ENCODE measurements at places on chromosomes 11 and 22.

GRCh38 chr11:68441466-68442230 is 18.9 kb upstream of the PPP6R3 start:
- no peak for DNase-seq

- no peak for DNase-seq
Measured at GRCh38 chr11:117186431-117186761, 7.9 kb downstream of the SIDT2 start.

DNA sequence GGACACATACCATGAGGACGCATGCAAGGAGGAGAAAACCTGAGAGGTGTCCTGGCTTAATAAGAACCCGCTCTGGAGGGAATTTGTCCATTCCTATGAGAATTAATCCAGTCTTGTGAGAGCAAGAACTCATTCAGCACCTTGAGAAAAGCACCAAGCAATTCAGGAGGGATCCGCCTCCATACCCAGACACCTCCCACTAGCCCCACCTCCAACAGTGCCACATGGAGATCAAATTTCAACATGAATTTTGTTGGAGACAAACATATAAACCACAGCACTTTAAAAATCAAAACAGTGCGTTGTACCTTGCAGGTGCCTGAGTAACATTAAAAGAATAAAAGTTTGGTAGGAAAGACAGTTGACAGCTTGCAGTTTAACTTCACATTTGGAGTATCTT is 11.4 kb downstream of the UBE4A start:
- no peak for DNase-seq

- no peak for DNase-seq
Measured at GRCh38 chr11:1555713-1556153, 16.3 kb downstream of the DUSP8 start.

GRCh38 chr22:47218671-47219070 is 456.2 kb downstream of the TBC1D22A start:
- DNase-seq = no peak

DNA sequence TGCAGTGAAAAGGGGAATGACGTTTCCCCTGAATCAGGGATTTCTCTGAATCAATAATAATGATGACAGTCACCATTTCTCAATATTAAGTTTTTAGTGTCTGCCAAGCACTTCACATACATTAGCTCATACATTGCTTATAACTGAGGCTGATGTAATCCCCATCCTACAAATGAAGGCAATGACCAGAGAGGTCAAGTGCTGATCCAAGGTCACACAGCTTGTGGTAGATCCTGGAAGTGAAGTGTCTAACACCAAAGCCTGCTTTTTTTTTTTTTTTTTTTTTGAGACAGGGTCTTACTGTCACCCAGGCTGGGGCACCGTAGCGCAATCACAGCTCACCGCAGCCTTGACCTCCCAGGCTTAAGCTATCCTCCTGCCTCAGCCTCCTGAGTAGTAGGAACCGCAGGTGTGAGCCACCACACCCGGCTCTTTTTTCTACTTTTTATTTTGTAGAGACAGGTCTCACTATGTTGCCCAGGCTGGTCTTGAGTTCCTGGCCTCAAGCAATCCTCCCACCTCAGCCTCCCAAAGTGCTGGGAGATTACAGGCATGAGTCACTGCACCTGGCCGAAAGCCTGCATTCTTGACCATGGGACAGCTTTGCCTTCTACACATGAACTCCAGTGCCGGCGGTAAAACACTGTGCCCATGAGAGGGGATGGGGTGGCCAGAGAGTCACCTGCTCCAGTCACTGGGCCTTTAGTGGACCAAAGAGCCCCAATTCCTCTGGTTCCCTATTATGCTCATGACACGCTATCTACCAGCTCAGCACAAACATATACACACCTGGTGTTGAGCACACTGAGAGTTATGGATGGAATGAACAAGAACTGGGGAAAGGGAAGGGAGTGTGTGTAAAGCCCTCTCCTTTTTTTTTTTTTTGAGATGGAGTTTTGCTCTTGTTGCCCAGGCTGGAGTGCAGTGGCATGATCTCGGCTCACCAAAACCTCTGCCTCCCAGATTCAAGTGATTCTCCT is 17.4 kb downstream of the ARHGAP1 start:
- no peak for DNase-seq

GRCh38 chr22:44049486-44050231 is 25.6 kb downstream of the PARVB start:
- no peak for DNase-seq

GRCh38 chr11:13999704-14000103 is 37.2 kb downstream of the SPON1 start:
- DNase-seq = no peak

GRCh38 chr11:71379701-71380100 is 68.5 kb downstream of the DHCR7 start:
- DNase-seq = no peak

GRCh38 chr11:132840660-132841059 is 691.6 kb downstream of the OPCML start:
- no peak for DNase-seq

- DNase-seq = no peak
Measured at GRCh38 chr22:36136988-36137387, 23.6 kb downstream of the APOL3 start.

DNA sequence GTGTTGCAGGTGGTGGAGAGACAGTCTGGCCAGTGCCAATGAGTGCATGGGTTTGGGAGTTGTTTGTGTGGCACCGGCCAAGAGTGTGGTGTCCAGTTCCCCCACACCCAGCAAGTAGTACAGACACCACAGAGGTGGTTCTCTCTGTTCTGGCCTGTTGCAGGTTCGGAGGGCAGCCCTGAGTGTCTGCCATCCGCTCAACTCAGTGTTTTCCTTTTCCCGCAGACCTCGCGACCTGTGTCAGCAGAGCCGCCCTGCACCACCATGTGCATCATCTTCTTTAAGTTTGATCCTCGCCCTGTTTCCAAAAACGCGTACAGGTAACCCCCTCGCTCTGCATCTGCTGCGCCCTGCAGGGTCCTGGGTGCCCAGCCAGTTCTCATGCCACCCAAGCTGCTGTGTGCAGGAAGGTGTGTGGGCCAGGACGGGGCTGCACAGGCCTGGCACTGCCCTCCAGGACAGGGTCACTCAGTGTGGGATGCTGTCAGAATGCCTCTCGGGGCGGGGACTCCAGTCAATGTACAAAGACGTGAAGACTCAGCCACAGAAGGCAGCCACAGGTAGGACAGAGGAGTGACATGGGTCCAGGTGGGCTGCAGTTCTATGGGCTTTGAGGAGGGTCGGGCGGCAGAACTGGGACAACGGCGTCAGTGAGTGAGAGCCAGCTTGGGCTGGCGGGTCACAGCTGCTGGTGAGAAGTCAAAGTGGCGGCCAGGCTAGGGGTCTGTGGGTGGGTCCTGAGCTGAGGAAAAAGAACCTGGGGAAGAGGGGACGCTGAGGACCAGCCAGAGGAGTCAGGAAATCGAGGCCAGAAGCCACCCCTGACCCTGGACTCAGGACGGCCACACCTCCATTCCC is 15.9 kb downstream of the TANGO2 start:
- no peak for DNase-seq

- DNase-seq = no peak
Measured at GRCh38 chr11:73812234-73812633, 24.6 kb downstream of the MRPL48 start.

- no peak for DNase-seq
Measured at GRCh38 chr22:48055827-48056226, 1293.4 kb downstream of the TBC1D22A start.

DNA sequence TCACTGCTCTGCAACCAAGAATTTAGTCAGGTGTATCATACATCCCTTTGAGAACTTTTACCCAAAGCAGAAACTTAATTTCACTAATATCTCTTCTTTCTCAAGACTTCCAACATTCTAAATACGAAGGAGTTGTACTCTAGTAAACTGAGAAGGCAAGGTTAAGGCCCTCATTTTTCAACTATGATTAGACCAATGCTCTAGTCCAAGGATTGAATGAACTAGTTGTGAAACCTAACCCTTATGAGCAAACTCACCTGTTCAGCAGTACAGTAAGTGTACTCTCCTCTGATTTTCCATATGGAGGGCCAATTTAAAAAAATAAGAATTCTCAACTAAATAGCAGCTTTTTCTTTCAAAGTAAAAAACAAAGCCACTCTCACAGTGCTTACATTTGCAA is 180.0 kb upstream of the C11orf58 start:
- DNase-seq = no peak

DNA sequence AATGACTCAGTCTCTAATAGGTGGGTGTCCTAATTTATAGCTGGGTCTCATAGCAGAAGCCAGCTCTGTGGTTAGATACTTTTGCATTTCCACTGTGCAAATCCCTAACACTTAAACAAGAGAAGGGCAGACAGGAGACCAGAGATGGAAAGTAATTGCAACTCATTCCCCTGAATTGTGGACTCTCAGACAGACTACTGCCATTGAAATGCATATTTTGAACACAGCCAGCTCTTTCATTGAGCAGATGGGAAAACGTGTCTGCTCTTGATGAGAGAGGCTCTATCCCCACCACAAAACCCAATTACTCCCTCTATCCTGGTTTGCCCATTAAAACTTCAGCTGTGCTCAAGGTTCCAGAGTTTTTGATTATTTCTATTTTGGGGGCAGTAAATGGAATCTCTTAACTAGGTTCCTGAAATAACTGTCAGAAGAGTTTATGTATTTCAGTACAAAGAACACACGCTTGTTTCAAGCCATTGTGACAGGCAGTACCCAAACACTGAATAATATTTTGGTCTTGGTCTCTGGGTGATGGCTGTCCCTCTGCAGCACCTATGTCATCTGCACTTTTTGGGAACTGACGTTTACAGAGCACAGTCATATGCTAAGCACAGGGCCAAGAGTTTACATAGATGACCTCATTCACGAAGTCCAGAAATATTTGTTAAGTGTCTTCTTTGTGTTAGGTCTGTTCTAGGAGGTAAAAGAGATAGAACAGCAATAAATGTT is 41.7 kb downstream of the FAM227A start:
- no peak for DNase-seq

DNA sequence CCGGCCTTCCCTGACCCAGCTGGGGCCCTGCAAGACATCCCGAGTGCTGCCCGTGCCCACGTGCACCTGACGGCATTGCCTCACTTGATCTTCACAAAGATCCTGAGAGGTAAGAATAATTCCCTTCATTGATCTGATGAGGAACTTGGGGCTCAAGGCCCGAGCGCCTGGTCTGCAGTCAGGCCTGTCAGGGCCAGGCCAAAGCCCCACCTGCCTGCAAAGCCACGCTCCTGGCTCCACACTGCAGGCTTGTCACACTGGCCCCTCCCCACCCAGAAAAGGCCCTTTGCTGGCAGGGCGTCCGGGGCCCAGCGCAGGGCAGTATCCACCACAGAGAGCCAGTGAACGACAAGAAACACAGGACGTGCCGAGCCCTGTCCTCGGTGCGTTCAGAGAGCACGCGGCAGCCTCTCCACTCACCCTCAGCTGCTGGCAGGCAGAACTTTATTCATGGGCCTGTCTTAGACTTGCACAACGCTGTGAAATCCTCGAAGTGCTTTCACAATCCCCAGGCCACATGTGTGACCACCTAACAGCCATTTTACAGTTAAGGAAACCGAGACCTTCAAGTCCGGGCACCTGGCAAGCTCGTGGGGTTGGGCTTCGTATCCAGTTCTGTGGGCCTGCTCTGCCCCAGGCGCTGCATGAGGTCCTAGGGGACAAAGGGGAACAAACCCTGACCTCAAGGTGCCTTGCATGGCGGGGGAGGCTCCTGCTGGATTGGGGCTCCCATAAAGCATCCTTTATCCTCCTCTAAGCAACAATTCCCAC is 14.8 kb downstream of the KIAA0930 start:
- no peak for DNase-seq

DNA sequence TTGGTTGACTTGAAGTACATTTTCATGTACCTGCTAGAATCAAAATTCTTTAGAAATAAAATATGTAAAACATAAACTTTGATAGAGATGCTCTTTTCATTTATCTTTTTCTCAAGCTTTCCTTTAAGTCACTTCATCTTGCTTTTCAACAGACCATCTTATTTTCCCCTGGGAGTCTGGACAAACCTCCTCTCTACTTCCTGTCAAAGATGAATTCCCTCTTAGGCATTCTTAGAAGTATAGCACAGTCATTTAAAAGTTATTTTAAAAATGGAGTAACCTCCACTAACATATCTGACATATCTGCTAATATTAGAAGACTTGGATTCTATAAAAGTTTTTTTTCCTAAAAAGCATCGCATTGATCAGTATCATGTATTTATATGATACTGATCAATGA is 84.8 kb upstream of the PAX6 start:
- DNase-seq = no peak

DNA sequence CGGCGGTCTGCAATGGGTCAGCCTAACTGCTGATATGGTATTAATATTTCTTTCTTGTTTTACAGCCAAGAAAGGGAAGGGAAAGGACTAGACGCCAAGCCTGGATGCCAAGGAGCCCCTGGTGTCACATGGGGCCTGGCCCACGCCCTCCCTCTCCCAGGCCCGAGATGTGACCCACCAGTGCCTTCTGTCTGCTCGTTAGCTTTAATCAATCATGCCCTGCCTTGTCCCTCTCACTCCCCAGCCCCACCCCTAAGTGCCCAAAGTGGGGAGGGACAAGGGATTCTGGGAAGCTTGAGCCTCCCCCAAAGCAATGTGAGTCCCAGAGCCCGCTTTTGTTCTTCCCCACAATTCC is 1.9 kb downstream of the MDK start:
- DNase-seq = no peak

- DNase-seq = peak; percentile 22
Measured at GRCh38 chr11:75328426-75329277, 22.8 kb downstream of the ARRB1 start.

DNA sequence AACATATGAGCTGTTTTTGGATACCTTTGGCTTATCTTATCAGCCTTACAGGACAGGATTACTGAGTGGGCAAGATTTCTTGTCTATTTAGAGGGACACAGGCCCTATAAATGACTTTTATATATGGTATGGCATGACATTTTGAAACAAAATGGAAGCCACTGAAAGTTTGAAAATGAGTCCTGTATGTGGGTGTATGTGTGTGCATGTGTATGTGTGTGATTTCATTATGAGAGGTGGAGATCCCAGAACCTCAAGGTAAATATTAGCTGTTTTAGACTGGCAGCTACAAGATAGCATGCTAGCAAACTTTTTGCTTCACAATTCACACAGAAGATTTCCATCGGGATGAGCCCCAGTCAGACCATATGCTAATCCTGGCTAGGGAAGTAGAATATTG is 970.5 kb upstream of the CCDC90B start:
- no peak for DNase-seq

DNA sequence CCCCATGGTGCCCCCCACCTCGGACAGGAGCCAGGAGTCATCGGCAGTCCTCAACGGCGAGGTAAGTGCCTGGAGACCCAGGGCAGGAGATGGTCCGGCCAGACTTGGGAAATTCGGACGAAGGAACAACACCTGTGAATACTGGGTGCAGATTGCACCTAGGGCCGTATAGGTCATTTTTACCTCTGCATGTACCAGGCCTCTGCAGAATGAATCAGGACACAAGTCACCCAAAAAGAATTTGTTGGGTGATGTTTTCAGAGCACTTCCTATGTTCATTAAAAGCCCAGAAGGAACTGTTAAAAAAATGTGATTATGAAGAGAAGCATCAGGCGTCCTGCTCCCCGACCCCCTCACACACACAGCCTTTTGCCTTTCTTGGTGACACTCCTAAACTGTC is 93.9 kb downstream of the C11orf91 start:
- no peak for DNase-seq

GRCh38 chr11:11313902-11314692 is 39.0 kb downstream of the CSNK2A3 start:
- DNase-seq = no peak

Data from activated CD8-positive, alpha-beta memory T cell treated with anti-CD3 and anti-CD28 coated beads for 1 hour (primary cell).